ENCODE measurements at places on chromosomes 12 and 14.

DNA sequence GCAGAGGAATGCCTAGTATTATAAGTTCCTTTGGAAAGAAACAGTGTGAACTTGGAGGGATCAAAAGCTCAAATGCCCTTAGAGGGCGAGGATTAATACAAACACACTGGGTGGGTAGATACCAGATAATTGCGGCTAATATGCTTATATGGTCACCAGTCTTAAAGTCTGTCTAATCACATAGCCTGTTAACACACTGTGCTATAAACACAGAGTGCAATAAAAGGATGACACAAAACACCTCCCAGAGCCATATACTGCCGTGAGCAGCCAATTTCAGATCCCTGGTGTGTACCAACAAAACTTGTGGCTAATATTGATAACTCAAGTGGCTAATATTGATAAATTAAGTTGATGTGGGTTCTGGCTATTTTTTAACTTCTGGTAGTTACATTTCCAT is 1.7 kb upstream of the IL26 start:
- no peak for DNase-seq

DNA sequence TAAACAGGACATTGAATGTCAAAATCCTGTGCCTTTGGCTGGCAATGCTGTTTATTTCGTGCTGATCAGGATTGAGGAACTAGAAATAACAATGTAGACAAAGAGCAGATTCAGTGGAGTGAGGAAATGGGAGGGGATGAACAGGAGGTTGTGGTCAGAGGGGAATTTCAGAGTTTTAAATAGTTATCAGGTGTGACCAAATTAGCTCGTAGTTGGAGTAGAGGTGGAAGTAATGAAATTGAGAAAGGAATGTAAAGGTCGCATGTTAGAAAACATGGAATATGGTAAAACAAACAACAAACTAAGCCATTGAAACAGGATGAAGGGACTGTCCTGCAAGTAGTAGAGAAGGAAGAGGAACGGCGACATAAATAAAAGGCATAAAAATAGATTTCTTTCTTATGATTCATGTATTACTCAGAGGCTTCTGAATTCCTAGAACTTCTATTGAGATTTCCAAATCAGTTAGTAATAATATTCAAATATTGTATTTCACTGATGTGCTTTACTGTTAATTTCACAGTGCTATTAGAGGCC is 9.5 kb upstream of the SAV1 start:
- DNase-seq: no peak

DNA sequence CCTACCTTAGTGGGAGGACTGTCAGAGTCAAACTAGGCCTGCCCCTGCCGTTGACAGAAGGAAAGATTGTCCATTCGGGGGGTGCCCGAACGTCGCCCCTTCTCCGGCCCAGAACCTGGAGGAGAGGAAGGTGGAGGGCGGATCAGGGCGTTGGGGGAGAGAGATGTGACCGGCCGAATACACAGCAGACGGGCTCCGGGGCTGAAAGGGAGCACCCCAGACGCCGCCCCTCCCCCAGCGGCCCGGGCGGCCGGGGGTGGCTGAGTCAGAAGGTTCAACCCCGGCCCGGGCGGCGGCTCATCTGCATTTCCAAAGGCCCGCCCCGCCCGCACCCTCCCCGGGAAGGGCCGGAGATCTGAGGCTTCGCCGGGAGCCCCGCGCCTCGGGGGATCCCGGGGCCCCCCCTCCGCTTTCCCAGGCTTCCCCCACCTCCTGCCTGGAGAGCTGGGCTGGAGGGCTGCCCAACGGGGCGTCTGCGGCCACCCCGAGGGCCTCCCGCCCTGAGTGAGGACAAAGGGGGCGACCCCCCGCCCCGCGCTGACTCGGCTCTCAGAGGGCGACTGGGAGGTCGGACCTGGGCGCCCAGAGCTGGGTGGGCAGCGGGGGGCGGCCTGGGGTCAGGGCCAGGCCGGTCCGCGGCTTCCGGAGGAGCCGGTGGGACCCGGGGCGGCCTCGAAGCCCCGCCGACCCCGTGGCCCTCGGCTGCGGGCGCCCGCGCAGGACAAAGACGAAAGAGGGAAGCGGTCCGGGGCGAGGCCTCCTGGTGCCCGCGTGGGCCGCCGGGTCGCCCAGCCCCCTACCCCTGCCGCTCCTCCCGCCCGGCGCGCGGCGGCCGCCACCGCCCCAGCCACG is 3.7 kb upstream of the SETD1B start:
- DNase-seq: peak; percentile 69

- no peak for DNase-seq
Measured at GRCh38 chr12:57262126-57262822, 11.3 kb upstream of the STAC3 start.

- DNase-seq: no peak
Measured at GRCh38 chr12:99334285-99335056, 313.1 kb upstream of the GARIN6 start.

DNA sequence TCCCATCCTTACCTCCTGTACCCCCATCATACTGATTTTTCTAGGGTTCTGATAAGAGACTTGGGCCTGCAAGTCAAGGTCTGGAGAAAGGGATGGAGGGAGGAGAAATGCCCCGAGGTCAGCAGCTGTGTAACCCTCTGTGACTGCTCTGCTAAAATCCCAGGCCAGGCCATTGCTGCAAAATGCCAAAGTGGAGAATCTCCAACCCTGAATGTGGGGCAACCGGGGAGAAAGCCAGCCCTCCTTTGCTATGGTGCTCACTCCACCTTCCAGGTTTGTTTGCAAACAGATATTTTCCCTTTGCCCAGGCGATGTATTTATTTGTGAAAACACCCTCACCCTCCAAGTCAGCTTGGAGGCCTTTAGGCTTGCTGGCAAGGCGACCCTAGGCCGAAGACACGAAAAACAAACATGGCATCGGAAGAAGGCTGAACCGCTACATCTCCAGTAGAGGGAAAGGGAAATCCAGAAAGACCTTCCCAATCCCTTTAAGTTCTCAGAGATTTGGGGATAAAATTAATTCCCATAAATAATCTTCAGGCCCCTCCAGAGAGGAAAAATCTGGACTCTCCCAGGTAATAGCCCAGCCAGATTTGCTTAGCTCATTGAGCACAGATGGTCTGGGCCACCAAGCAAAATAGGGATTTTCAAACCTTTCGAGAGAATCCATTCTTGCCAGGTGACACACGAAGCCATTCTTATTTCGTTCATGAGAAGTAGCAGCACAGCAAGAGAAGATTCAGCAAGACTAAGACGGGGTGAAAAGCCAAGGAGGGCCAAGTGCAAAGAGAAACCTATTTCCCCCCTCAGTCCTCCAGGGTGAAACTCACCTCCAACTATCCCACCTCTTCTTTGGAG is 1.3 kb upstream of the TBX5 start:
- no peak for DNase-seq

DNA sequence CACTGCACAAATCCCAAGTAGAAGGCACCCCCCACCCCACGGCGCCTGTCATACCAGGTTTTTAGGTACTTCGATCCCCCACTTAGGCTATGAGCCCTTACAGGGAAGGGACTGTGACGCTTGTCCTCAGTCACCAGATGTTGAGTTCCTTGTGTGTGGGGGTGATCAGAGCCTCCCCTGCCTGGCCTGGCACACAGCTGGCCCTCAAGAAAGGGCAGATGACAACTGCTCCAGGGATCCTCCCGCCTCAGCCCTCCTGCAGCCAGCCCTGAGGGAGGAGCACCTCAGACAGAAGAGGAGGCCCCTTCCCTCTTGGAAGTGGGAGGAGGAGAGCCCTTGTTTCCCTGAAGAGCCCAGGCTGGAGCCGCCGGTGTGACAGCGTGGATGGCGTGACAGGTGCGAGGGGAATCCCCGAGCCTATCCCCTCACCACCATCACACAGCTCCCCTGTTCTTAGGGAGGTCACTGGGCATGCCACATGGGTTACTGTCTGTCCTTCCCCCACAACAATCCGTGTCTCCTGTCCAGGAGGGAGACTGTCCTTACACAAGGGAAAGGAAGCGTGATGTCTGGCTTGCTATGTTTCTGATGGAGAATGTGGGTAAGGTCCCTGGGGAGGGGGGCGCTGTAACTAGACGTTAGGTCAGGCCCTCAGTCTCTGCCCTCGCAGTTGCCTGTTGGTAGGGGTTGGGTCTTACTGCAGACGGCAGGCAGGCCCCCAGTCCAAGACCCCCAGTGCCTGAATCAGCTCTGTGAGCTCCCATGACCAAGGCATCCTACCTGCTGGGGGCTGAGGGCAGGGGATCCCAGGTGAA is 31.4 kb downstream of the P2RX4 start:
- DNase-seq: no peak

DNA sequence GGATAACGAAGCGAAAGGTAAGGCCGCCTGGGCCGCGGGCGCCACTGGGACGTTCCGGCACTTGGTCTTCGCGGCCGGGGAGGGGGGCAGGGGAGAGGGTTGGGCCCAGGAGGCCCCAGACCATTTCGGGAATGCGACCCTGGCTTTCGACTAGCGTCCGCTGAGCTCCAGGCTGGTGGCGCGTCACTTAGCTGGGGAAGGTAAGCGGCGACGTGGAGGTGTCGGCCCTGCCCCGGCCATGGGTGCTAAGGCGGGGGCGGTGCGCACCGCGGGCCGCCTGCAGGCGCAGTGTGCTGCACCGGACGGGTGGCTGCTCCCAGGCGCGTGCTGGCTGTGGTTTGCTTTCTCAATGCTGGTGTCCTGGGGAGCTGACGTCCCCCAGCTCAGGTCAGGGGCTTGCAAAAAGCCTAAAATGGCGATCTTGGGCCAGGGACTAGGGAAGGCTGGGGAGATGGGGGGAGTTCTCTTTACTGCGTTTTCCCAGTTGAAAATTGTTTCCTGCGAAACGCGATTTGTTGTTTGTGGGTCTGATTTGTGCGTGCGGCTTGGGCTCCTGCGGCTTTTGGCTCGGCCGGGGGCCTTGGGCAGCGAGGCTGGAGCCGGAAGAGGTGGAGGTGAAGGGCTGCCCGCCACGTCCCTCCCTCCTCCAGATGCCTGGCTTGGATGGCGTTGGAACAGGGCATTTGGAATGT is 1.2 kb downstream of the HOXC10 start:
- no peak for DNase-seq

GRCh38 chr12:41151793-41152192 is 36.3 kb upstream of the PDZRN4 start:
- DNase-seq: no peak

DNA sequence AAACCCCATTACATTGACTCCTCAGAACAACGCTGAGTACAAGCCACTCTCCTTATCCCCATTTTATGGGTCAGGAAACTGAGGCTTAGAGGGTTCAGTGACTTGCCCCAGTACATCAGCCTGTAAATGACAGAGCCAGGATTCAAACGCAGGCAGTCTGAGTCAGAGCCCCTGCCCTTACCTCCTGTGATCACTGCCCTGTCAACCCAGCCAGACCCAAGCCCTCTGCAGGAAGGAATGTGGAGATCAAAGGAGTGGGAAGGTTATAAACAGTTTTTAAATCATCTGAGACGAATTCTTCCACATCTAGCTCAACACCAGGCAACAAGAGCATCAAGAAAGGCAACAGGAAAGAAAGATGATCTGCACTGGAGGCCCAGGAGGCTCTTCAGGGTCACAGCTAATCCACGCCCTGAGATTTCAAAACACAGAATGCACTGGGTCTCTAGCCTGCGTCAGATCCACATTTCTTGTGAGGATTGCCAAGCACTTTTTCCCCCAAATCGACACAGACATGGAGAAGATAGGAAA is 38.5 kb downstream of the SPTB start:
- no peak for DNase-seq

GRCh38 chr12:101356794-101357193 is 50.8 kb downstream of the ARL1 start:
- DNase-seq: no peak

- peak; percentile 3 for DNase-seq
Measured at GRCh38 chr12:54358191-54358944, 5.9 kb downstream of the GPR84 start.

DNA sequence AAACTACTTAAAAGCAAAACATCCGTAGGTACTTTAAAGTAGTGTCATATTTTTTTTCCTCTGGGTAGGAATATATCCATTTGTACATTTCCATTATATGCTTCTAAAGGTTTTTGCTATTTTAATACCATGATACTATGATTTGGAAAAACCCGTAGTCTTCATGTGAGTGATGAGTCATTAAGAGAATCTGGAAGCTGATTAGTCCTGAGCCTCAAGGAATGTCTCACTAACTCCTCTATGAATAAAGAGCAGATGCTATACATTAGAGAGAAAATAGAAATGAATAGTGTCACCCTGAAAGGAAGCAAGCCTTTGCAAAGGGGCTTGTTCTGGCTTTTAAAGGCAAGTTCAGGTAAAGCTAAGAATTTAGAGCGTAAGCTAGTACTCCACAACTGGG is 432.1 kb downstream of the CCDC91 start:
- DNase-seq: no peak

DNA sequence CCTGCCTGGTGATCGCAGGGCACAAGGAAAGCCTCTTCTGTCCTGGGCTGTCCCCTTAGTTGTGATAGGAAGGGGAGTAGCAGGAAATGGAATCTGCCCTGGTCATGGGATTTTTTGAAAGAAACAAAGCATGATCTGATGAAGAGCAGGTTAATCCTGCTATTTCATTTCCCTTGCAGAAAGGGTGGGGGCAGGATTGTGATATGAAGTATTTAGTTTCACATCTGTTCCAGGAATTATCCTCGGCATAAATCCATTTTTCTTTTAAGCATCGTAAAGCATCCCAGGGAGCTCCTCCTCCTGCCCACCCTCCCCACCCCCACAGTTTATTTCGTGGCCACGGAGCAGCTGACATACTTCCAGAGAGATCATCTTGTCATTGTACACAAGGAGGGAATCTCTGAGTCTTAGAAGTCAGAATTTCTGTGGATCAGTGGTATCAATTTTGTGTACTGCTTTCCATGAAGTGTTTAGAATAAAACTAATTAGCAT is 53.1 kb downstream of the TGFB3 start:
- no peak for DNase-seq

- no peak for DNase-seq
Measured at GRCh38 chr12:128513831-128514230, 246.9 kb downstream of the TMEM132C start.

GRCh38 chr14:74302152-74302628 is 544 bp downstream of the ABCD4 start:
- peak; percentile 46 for DNase-seq

- no peak for DNase-seq
Measured at GRCh38 chr14:70744641-70745040, 64.7 kb downstream of the MAP3K9 start.

GRCh38 chr12:54134850-54135249 is 53.9 kb downstream of the SMUG1 start:
- DNase-seq: no peak

DNA sequence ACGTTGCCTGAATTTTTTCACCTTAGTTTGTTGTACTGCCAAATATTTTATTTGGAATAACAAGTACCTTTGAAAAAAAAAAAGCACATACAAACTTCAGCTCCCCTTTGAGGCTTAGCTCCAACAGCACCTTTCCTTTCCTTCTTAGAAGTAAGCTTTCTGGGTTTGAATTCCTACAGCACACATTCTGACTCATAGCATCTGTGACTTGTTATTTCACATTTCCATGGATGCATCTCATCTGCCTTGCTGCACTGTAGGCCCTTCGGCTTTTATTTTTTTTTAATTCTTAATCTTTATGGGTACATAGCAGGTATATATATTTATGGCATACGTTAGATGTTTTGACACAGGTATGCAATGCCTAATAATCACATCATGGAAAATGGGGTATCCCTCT is 7.2 kb downstream of the LGALS3 start:
- no peak for DNase-seq

- no peak for DNase-seq
Measured at GRCh38 chr14:103540821-103541708, 12.1 kb downstream of the TRMT61A start.

Measured in immature natural killer cell (primary cell).